ENCODE measurements at places on chromosomes 7 and 10.

DNA sequence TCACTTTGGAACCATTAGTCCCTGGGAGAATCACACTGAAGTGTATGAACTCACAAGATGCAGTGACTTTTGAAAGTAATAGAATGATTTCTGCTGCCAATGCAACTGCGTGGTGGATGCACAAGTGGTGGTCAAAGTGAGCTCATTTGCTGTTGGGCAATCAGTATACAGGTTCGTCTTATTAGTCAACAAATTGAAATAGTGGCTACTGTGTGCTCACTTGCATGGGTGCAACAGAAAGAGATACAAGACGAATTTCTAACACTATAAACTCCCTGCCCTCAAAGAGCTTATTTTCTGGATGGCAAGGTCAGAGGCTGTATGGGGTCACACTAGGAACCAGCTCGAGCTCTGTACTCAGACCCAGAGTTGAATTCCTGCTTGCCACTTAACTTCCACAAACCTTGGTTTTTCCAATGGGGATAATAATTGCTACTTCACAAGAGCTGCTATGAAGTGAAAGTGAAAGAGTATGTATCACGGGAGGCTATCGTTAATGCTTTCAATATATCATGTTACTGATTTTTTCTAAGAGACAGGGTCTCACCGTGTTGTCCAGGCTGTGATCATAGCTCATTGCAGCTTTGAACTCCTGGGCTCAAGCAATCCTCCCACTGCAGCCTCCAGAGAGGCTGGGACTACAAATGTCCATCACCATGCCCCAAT, 8.3 kb upstream of the BCL7B start:
- no peaks in the 10 kb centered on the region for H3K4me1 ChIP-seq
- no peaks in the 10 kb centered on the region for H3K27me3 ChIP-seq
- DNase-seq = no peak
- no peaks in the 10 kb centered on the region for H3K36me3 ChIP-seq
- H3K27ac ChIP-seq = peak overlapping the region; percentile 5

GRCh38 chr10:120827251-120827875, 23.8 kb upstream of the WDR11 start:
- DNase-seq = no peak
- H3K4me1 ChIP-seq = no peaks in the 10 kb centered on the region
- no peak overlapping the region for H3K4me3 ChIP-seq
- H3K27ac ChIP-seq = no peak overlapping the region

DNA sequence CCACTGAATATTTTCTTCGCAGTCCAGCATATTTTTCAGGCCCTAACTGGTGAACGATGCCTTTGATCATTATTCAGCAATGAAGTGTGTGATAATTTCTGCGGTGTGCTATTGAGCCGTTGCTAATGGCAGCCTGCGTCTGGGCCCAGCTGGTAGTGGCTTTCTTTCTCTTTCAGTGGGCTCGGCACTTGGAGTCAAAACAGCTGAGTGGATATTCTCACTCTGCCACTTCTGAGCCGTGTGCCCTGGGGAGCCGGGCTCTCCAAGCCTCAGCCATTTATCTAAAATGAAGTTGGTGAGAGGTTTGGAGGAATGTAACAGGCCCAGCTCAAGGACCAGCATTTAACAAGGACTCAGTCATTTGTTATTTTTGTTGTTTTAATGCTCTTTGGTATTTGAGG, 87.5 kb upstream of the IFRD1 start:
- no peak for DNase-seq
- no peaks in the 10 kb centered on the region for H3K4me1 ChIP-seq
- no peaks in the 10 kb centered on the region for H3K27me3 ChIP-seq
- no peaks in the 10 kb centered on the region for H3K36me3 ChIP-seq

- no peak overlapping the region for H3K27ac ChIP-seq
- no peaks in the 10 kb centered on the region for H3K4me1 ChIP-seq
- DNase-seq = no peak
- H3K27me3 ChIP-seq = no peaks in the 10 kb centered on the region
- no peaks in the 10 kb centered on the region for H3K36me3 ChIP-seq
Measured at GRCh38 chr7:154469652-154470051, 417.5 kb downstream of the DPP6 start.

- no peaks in the 10 kb centered on the region for H3K36me3 ChIP-seq
- DNase-seq = no peak
- peaks cover 4% of the 10 kb centered on the region for H3K4me1 ChIP-seq
- no peaks in the 10 kb centered on the region for H3K27me3 ChIP-seq
Measured at GRCh38 chr7:29272057-29272456, 77.5 kb downstream of the CHN2 start.

DNA sequence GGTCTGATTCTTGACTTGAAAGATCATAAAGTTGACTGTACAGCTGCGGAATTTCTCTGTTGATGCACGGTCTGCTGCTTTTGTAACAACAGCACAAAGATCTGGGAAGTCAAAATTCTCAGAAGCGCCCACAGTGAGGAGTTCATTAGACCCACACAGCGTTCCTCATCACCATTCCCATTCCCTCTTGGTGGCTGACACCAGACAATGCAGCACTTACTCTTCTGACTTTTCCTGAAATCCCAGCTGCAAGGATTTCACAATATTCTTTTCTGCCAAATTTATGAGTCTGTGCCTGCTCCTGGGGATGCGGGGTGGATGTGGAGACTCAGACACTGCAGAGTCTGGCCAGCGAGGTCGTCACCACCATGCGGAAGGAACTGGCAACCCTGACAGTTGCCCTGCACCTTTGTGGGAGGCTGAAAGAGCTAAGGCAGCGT, 233.9 kb downstream of the FANK1 start:
- peaks cover 11% of the 10 kb centered on the region for H3K4me1 ChIP-seq
- H3K4me3 ChIP-seq = no peak overlapping the region
- no peak overlapping the region for H3K27ac ChIP-seq
- DNase-seq = no peak

DNA sequence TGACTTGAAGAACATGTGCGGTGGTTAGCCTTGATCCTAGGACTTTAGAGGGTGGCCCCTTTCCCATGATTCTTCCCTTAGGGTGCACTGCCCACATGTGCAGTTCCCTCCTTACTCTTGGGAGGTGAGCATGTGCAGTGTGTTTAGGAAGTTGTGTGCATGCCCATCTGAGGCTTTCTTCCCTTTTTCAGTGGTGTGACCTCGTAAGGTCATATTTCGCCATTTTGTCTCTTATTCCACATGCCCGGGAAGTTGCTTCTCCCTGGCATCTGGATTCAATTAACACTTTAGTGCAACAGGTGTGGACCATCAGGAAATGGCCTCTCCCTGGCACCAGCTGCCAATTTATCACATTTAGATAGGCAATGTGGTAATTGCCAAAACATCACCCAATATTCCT, 380.6 kb upstream of the VSTM2A start:
- no peaks in the 10 kb centered on the region for H3K4me1 ChIP-seq
- no peaks in the 10 kb centered on the region for H3K36me3 ChIP-seq
- H3K4me3 ChIP-seq = no peak overlapping the region
- DNase-seq = no peak
- H3K27me3 ChIP-seq = peaks cover 3% of the 10 kb centered on the region

DNA sequence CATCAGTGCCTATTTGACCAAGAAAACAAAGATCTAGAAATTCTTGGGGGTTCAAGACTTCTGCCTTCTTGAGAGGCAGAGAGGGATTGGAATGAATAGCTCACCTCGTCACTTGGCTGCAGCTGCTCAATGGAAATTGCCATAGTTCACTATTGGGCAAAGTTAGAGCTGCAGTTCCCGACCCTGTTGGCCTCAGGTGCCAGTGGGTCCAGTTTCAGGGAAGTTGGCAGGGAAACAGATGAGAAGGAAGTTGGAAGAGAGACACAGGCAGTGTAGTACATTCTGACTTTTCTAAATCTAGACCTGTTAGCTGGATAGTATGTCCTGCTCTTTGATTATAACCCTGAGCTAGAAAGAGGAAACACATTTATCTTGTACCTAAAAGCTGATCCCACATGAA, 19.1 kb downstream of the A1CF start:
- no peak for DNase-seq
- H3K4me1 ChIP-seq = no peaks in the 10 kb centered on the region
- no peak overlapping the region for H3K4me3 ChIP-seq

- H3K4me1 ChIP-seq = no peaks in the 10 kb centered on the region
- no peak overlapping the region for H3K4me3 ChIP-seq
- no peaks in the 10 kb centered on the region for H3K36me3 ChIP-seq
- no peak overlapping the region for H3K27ac ChIP-seq
Measured at GRCh38 chr10:20485554-20485953, 411.6 kb downstream of the NEBL start.

DNA sequence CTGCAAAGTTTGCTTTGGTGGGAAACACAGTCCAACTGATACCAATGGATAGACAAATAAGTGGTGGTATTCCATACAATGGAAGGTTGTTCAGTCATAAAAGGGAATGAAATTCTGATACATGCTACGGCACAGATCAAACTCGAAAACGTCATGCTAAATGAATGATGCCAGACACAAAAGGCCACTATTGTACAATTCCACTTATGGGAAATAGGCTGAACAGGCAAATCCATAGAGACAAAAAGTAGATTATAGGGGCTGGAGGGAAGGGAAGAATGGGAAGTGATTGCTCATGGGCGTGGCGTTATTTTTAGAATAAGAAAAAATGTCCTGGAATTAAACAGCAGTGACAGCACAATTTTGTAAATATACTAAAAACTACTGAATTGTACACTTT, 66.0 kb upstream of the FOXK1 start:
- H3K4me1 ChIP-seq = peaks cover 1% of the 10 kb centered on the region
- H3K27me3 ChIP-seq = no peaks in the 10 kb centered on the region
- DNase-seq = no peak
- H3K36me3 ChIP-seq = no peaks in the 10 kb centered on the region
- no peak overlapping the region for H3K27ac ChIP-seq

GRCh38 chr10:78178397-78178796, 144.7 kb downstream of the RPS24 start:
- no peak overlapping the region for H3K4me3 ChIP-seq
- no peaks in the 10 kb centered on the region for H3K27me3 ChIP-seq
- H3K36me3 ChIP-seq = no peaks in the 10 kb centered on the region
- H3K27ac ChIP-seq = no peak overlapping the region
- DNase-seq = no peak
- no peaks in the 10 kb centered on the region for H3K4me1 ChIP-seq

DNA sequence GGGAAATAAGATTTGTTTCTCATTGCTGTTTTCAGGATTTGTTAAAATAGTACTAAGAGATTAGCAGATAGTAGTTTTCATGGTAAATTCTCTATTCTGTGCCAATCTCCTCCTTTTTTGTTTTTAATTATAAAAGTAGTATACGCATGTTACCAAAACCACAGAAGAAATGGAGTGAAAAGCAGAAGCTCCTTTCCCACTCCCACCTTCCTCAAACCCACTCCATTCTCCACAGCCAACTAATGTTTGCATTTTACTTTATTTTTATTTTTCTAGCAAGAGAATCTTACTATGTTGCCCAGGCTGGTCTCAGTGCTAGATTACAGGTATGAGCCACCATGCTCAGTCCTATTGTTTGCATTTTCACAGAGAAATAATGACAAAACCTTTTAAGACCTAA, 4.5 kb upstream of the LRMDA start:
- DNase-seq = no peak
- H3K4me1 ChIP-seq = peaks cover 30% of the 10 kb centered on the region
- no peak overlapping the region for H3K4me3 ChIP-seq
- H3K27me3 ChIP-seq = no peaks in the 10 kb centered on the region

DNA sequence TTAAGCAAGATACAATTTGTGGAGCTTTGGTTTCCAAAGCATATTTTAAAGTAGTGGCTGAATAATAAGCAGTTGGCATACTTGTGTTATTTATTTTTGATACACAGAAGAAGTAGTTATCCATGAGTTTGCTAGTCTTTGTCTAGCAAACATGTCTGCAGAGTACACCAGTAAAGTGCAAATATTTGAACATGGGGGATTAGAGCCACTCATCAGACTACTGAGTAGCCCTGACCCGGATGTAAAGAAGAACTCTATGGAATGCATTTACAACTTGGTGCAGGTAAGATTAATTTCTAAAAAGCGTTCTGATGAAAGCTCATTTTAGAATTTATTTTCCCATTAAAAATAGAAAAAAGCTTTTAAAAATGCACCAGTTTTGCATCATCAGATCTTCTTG, 31.4 kb downstream of the ARMC3 start:
- no peaks in the 10 kb centered on the region for H3K4me1 ChIP-seq
- H3K27me3 ChIP-seq = no peaks in the 10 kb centered on the region
- no peak overlapping the region for H3K27ac ChIP-seq
- no peaks in the 10 kb centered on the region for H3K36me3 ChIP-seq
- no peak overlapping the region for H3K4me3 ChIP-seq

DNA sequence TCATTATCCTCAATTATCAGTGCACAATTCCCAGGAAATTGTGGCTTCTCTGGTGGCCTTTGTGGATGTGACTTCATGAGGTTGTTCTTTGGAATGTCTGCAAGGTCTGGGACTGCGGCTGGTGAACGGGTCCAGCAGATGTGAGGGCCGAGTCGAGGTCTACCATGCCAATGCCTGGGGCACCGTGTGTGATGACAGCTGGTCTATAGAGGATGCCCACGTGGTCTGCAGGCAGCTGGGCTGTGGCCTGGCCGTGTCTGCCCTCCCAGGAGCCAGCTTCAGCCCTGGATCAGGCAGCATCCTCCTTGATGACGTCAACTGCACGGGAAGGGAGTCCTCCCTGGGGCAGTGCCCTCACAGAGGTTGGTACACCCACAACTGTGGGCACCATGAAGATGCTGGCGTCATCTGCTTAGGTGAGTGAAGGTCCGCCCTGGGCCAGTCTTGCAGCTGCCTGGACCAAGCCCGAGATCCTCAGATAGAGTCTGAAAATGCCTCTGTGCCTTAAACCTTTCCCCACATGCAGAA, 46.9 kb downstream of the CUZD1 start:
- no peak overlapping the region for H3K4me3 ChIP-seq
- DNase-seq = no peak
- no peaks in the 10 kb centered on the region for H3K4me1 ChIP-seq
- no peaks in the 10 kb centered on the region for H3K36me3 ChIP-seq
- no peaks in the 10 kb centered on the region for H3K27me3 ChIP-seq
- no peak overlapping the region for H3K27ac ChIP-seq

- H3K27ac ChIP-seq = no peak overlapping the region
- H3K4me3 ChIP-seq = no peak overlapping the region
- no peaks in the 10 kb centered on the region for H3K27me3 ChIP-seq
- H3K36me3 ChIP-seq = no peaks in the 10 kb centered on the region
- no peak for DNase-seq
Measured at GRCh38 chr7:71404726-71405345, 272.9 kb downstream of the GALNT17 start.

GRCh38 chr7:27992755-27993493, 187.7 kb downstream of the JAZF1 start:
- no peaks in the 10 kb centered on the region for H3K36me3 ChIP-seq
- H3K4me3 ChIP-seq = no peak overlapping the region
- H3K4me1 ChIP-seq = peaks cover 2% of the 10 kb centered on the region
- no peaks in the 10 kb centered on the region for H3K27me3 ChIP-seq

- H3K27ac ChIP-seq = no peak overlapping the region
- no peaks in the 10 kb centered on the region for H3K4me1 ChIP-seq
- no peaks in the 10 kb centered on the region for H3K36me3 ChIP-seq
- no peak for DNase-seq
- no peak overlapping the region for H3K4me3 ChIP-seq
Measured at GRCh38 chr10:50522908-50523307, 100.8 kb downstream of the SGMS1 start.

DNA sequence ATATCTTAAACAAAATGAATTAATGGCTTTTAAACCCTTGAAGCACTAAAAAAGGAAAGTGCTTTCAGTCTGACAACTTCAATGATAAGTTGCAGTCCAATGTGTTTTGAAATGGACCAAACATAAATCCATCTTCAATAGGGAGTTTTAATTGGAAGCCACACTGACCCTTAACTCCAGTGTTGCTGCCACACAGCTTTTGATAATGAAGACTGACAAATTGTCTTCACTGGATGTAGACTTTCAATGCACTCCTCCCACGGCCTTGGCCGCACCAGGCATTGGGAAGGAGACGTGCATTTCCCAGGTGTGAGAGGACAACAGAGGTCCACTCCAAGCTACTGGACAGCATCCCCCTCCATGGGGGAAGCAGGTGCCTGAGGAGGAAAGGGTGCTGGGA, 159.0 kb upstream of the NRP1 start:
- no peak for DNase-seq
- H3K4me1 ChIP-seq = peaks cover 7% of the 10 kb centered on the region
- no peak overlapping the region for H3K4me3 ChIP-seq
- no peaks in the 10 kb centered on the region for H3K36me3 ChIP-seq
- H3K27ac ChIP-seq = no peak overlapping the region
